ENCODE measurements at places on chromosomes 11 and 22. TPM values are rescaled to one million over a fixed set of nuclear protein-coding genes. Genes with fewer than 3 reads are reported as not detected.

DNA sequence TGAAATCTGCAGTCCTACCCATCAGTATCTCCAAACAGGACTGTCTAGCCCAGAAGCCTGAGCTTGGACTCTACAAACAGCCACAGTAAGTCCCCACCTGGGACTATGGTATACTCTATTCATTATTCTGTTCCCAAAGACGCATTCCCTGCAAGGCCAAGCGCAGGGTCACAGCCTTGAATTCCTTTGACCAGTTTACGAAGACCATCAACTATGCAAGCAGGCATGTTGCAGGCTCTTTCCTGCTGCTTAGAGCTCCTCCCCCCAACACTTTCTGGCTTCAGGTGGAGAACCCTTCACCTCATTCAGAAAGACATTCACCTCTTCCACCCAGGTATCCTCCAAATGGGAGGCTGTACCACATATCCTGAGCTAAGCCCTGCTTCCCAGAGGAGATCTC lies 62.5 kb downstream of the TIMP3 start:
- no peak for DNase-seq

- DNase-seq: no peak
Observed at GRCh38 chr11:118401880-118402590, 629 bp downstream of the ATP5MG start.

- no peak for DNase-seq
Observed at GRCh38 chr22:45162531-45162930, 1.2 kb upstream of the NUP50 start.

- DNase-seq: peak; percentile 59
Observed at GRCh38 chr11:76674517-76675400, 4.2 kb upstream of the LRRC32 start.

- no peak for DNase-seq
Observed at GRCh38 chr11:79314906-79315689, 125.7 kb downstream of the TENM4 start.

DNA sequence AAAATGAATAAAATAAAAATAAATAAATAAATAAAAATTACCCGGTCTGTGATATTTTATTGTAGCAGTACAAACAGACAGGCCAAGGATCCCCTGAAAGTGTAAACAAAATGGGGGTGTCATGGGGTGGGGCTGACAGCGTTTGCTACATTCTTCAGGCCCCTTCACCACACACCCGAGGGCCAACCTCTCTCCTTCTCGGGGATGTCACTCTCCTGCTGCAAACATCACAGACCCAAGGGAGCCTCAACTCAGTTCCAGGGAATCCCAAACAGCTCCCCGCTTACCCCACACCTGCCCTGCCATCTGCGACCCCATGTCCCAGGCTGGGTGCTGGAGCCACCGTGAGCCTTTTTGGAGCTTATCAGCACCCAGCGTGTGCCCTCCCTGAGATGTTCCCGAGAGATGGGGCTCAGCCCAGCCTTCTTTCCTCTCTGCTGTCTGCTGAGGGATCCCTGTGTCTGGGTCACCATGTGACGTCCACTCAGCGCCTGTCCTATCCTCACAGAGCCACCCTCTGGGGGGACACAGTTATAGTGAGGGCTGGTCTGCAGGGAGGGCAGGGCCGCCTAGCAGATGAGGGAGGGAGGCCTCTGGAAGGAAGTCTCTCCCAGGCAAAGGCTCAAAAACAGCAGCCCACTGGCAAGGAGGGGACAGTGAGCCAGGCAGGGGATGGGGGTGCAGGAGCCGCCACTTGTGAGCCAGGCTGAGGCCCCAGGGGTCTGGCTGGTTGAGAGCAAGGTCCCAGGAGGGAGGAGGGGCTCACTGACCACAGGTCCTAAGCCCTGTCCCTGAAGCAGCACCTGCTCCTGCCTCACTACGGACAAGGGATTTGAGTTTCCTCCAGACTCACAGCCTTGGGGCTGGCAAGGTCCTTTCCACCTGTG lies 1041.6 kb downstream of the BRD1 start:
- no peak for DNase-seq

DNA sequence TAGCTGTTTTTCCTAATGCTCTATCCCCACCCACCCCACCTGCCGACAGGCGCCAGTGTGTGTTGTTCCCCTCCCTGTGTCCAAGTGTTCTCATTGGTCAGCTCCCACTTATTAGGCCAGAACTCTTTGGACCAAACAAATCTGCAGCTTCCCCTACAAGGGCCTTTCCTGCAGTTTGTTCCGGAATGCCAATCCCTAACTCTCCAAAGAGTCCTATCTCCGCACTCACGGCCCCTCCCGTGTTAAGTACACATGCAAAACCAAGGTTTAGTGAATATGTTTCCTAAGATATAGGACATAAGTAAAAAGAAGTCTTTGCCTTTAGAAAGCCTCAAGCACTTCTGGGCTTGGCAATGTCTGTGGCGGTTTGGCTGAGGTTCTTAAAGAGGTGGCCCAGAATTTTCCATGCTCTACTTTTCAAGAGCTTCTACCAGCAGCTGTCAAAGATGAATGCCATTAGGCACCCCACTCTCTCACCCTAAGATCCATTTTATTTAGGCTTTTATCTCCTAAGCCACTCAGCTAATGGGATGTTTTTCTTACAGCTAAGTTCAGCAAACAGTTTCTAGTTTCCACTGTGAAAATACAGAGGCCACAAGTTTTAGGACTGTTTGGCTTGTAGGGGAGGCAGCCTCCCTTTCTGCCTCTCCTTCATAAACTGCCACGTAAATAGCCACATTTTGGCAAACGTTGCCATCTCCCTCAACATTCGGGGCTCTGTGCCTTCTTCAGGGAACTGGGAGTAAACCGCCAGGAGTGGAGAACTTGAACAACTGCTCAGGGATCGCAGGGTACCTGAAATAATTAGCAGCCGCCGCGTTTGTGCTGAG lies 1.6 kb downstream of the CD59 start:
- DNase-seq: no peak

- no peak for DNase-seq
Observed at GRCh38 chr22:27780161-27780575, 21.4 kb downstream of the MN1 start.

DNA sequence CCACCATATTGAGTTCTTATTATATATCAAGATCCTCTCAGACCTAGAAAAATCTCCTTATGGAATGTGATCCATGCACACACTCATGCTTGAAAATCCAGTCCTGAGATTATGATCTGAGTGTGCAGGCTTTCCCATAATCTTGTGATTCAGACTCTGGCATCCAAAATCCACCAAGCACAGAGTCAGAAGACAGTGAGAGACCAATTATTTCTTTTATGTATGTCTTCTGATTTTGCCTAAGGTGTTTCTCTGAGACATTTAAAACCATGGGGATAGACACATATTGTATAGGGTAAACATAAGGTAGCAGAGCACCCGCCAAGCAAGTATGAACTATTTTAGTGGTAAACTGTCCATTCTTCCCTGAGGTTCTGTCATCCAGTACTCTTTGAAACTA lies 52.0 kb upstream of the MMP13 start:
- DNase-seq: no peak

DNA sequence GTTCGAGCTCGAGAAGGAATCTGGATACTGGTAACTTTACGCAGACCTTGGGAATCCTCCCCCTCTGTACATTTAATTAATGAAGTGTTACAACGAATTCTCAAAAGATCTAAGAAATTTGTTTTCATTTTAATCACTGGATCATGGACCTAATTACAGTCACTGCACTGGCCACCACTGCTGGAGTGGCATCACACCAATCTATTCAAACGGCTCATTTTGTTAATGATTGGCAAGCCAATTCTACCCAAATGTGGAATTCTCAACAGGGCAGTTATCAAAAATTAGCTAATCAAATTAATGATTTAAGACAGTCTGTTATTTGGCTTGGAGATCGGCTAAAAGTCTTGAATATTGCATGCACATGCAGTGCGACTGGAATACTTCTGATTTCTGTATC lies 30.1 kb upstream of the ALDH3B2 start:
- no peak for DNase-seq

YPEL4 gene
- not detected for total RNA-seq

ATXN10 gene
- 166 TPM for total RNA-seq

GAL3ST3 gene
- not detected for total RNA-seq
